Adrenal gland (tissue), 19 donors: ENCODE measurements at places on chromosomes 2 and 18. TPM values are rescaled to one million over a fixed set of nuclear protein-coding genes. Genes with fewer than 3 reads are reported as not detected.

Gene ERBB4
- 0.89 TPM for total RNA-seq

Gene GNAL
- total RNA-seq: 5.5 TPM

Gene ALPP
- total RNA-seq: not detected

Gene C18orf54
- 2.4 TPM for total RNA-seq

Gene LYPD6B
- total RNA-seq: 0.34 TPM

Gene SERPINB4
- total RNA-seq: not detected

Gene DPP10
- total RNA-seq: 15.9 TPM

Gene PROKR1
- not detected for total RNA-seq

- no peaks in the 10 kb centered on the region for H3K27me3 ChIP-seq
- H3K4me1 ChIP-seq: no peaks in the 10 kb centered on the region
- H3K36me3 ChIP-seq: no peaks in the 10 kb centered on the region
- no peak overlapping the region for H3K27ac ChIP-seq
- H3K4me3 ChIP-seq: no peak overlapping the region
Measured at GRCh38 chr2:42545023-42545721, 23.3 kb upstream of the MTA3 start.

- DNase-seq: no peak
- H3K4me1 ChIP-seq: no peaks in the 10 kb centered on the region
- no peaks in the 10 kb centered on the region for H3K27me3 ChIP-seq
- H3K4me3 ChIP-seq: no peak overlapping the region
Measured at GRCh38 chr18:63238693-63239075, 80.9 kb downstream of the BCL2 start.

DNA sequence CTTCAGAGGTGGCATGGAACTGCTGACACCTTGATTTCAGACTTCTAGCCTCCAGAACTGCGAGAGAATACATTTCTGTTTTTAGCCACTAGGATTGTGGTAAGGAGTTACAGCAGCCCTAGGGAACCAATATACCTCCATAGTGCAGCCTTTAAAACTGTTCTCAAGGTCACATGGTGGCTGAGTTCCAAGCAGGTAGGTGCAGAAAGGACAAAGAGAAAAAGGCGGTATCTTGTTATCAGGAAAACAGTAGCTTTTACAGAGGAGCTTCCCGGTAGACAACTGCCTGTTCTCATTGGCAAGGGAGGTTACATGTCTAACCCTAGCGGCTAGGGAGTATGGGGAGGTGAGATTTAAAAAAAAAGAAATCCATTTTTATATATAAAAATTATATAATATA is 96.2 kb upstream of the BCL2L11 start:
- no peak for DNase-seq
- no peaks in the 10 kb centered on the region for H3K27me3 ChIP-seq
- H3K4me3 ChIP-seq: no peak overlapping the region

- H3K27me3 ChIP-seq: no peaks in the 10 kb centered on the region
- no peaks in the 10 kb centered on the region for H3K36me3 ChIP-seq
- DNase-seq: no peak
- peaks cover 100% of the 10 kb centered on the region for H3K4me1 ChIP-seq
- H3K4me3 ChIP-seq: no peak overlapping the region
Measured at GRCh38 chr2:237698358-237698694, 70.9 kb downstream of the LRRFIP1 start.

GRCh38 chr2:219908538-219908937 is 281.1 kb downstream of the SLC4A3 start:
- no peaks in the 10 kb centered on the region for H3K27me3 ChIP-seq
- H3K4me3 ChIP-seq: no peak overlapping the region
- H3K4me1 ChIP-seq: no peaks in the 10 kb centered on the region
- H3K36me3 ChIP-seq: no peaks in the 10 kb centered on the region
- no peak overlapping the region for H3K27ac ChIP-seq

GRCh38 chr2:218877891-218878290 is 2.8 kb upstream of the WNT10A start:
- no peak for DNase-seq
- H3K4me3 ChIP-seq: no peak overlapping the region
- H3K27ac ChIP-seq: no peak overlapping the region

DNA sequence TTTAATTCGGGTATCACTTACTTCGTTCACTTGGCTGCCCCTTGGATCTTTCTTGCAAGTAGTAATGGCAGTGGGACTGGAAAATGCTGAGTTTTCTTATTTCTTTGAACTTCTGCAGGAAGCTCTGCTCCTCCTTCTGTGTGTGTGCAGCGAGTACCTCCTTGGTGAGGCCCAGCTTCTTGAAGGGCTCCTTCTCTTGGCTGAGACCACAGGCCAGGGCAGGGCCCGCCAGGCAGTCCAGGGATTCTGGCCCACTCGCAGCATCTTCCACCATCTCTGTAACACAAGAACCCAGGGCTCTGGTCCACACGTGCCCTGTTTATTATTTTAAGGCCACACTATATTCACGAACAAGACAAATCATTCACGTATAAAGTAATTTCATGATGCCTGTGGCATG is 15.8 kb upstream of the HES6 start:
- no peaks in the 10 kb centered on the region for H3K4me1 ChIP-seq
- no peaks in the 10 kb centered on the region for H3K27me3 ChIP-seq
- no peak overlapping the region for H3K4me3 ChIP-seq
- no peaks in the 10 kb centered on the region for H3K36me3 ChIP-seq
- no peak overlapping the region for H3K27ac ChIP-seq

DNA sequence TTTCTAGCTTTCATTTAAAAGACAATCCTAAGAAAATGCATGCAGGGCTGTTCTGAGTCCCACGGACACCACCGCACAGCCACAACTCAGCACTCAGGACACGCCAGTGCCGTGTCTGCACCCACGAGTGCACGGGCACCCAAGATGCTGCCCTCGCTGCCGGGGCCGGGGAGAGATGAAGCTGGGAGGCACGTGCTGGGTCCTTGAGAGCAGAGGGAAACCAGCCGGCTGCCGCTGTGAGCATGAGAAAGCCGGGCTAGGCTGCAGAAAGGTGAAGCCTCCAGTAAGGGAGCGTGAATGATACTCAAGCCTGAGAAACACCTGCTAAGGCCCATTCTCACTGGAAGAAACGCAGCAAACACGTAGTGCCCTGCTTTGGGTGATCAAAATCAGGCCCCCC is 4.8 kb downstream of the COPS9 start:
- H3K27ac ChIP-seq: no peak overlapping the region
- no peak for DNase-seq
- H3K36me3 ChIP-seq: no peaks in the 10 kb centered on the region
- peaks cover 11% of the 10 kb centered on the region for H3K4me1 ChIP-seq
- H3K27me3 ChIP-seq: no peaks in the 10 kb centered on the region
- no peak overlapping the region for H3K4me3 ChIP-seq

DNA sequence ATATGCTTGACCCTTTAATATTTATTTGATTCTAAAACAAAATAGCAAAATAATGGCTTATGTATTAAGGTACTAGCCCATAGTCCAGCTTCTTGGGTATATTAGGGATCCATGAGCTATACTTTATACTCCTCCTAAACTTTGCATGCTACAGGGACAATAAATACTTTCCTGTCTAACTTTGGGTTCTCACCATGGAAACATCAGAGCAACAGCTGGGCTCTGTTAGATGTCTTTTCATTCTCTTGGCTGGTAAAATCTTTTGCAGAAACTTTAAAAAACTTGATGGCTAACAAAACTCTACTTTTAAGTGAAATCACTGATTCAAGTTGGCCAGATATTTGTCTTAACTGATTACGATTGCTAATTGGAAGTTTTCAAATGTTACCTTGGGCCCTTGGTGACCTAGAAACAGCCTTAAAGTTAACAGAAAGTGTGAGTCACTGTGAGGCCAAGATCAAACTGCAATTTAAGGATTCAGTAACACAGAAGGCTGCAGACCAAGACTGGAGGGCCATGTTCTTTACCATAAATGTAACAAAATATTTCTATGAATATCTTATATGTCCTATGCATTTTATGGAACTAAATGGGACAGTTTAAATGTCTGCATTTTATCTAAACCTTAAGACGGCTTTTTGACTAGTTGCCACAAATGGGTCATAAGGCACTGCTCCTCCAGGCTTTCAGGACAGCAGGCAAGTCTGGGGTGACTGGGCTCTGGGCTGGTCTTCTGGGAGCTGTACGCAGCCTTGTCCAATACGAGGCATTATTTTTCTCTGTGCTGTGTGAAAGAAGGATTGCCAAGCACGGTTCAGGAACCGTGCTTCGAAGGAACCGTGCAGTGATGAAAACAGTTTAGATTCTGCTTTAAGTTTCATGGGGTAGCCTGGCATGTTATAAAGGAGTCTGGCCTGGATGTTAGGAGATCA is 188.5 kb downstream of the TPGS2 start:
- H3K4me1 ChIP-seq: peaks cover 14% of the 10 kb centered on the region
- no peaks in the 10 kb centered on the region for H3K36me3 ChIP-seq
- no peak overlapping the region for H3K4me3 ChIP-seq

GRCh38 chr18:3148930-3149535 is 70.7 kb downstream of the MYOM1 start:
- no peaks in the 10 kb centered on the region for H3K27me3 ChIP-seq
- no peak for DNase-seq
- H3K36me3 ChIP-seq: no peaks in the 10 kb centered on the region
- H3K27ac ChIP-seq: no peak overlapping the region

GRCh38 chr2:108605947-108606346 is 71.7 kb downstream of the LIMS1 start:
- DNase-seq: no peak
- H3K4me1 ChIP-seq: no peaks in the 10 kb centered on the region
- H3K27me3 ChIP-seq: no peaks in the 10 kb centered on the region
- H3K36me3 ChIP-seq: no peaks in the 10 kb centered on the region
- H3K4me3 ChIP-seq: no peak overlapping the region

GRCh38 chr2:218859988-218860831 is 605 bp downstream of the WNT6 start:
- no peak overlapping the region for H3K27ac ChIP-seq
- H3K27me3 ChIP-seq: peaks cover 49% of the 10 kb centered on the region
- no peak for DNase-seq
- H3K36me3 ChIP-seq: no peaks in the 10 kb centered on the region
- H3K4me3 ChIP-seq: no peak overlapping the region

GRCh38 chr2:240538031-240538780 is 19.6 kb downstream of the ANKMY1 start:
- no peak overlapping the region for H3K27ac ChIP-seq
- H3K4me3 ChIP-seq: no peak overlapping the region
- H3K36me3 ChIP-seq: no peaks in the 10 kb centered on the region
- no peak for DNase-seq
- H3K4me1 ChIP-seq: no peaks in the 10 kb centered on the region
- H3K27me3 ChIP-seq: no peaks in the 10 kb centered on the region

GRCh38 chr18:63586431-63586830 is 712 bp upstream of the SERPINB13 start:
- H3K36me3 ChIP-seq: no peaks in the 10 kb centered on the region
- H3K4me3 ChIP-seq: no peak overlapping the region
- H3K27me3 ChIP-seq: peaks cover 4% of the 10 kb centered on the region
- H3K27ac ChIP-seq: no peak overlapping the region

- H3K27ac ChIP-seq: no peak overlapping the region
- H3K4me1 ChIP-seq: no peaks in the 10 kb centered on the region
- no peak overlapping the region for H3K4me3 ChIP-seq
Measured at GRCh38 chr18:33034945-33035344, 262.1 kb upstream of the KLHL14 start.

- H3K27ac ChIP-seq: no peak overlapping the region
- no peaks in the 10 kb centered on the region for H3K4me1 ChIP-seq
- H3K36me3 ChIP-seq: no peaks in the 10 kb centered on the region
- DNase-seq: no peak
Measured at GRCh38 chr18:51614967-51615571, 417.6 kb upstream of the MEX3C start.

GRCh38 chr18:10128921-10129501 is 215.2 kb downstream of the VAPA start:
- no peaks in the 10 kb centered on the region for H3K36me3 ChIP-seq
- H3K27ac ChIP-seq: no peak overlapping the region
- DNase-seq: no peak
- no peaks in the 10 kb centered on the region for H3K27me3 ChIP-seq

- no peak for DNase-seq
- H3K4me1 ChIP-seq: no peaks in the 10 kb centered on the region
- H3K36me3 ChIP-seq: peaks cover 99% of the 10 kb centered on the region
- no peak overlapping the region for H3K27ac ChIP-seq
- H3K4me3 ChIP-seq: no peak overlapping the region
Measured at GRCh38 chr2:238182362-238182761, 21.1 kb downstream of the ILKAP start.

- no peak for DNase-seq
- H3K36me3 ChIP-seq: no peaks in the 10 kb centered on the region
- no peaks in the 10 kb centered on the region for H3K4me1 ChIP-seq
- no peak overlapping the region for H3K4me3 ChIP-seq
- H3K27me3 ChIP-seq: peaks cover 6% of the 10 kb centered on the region
Measured at GRCh38 chr2:47558116-47558767, 155.3 kb downstream of the MSH2 start.

- H3K4me3 ChIP-seq: no peak overlapping the region
- DNase-seq: peak; percentile 84
- no peaks in the 10 kb centered on the region for H3K27me3 ChIP-seq
- H3K4me1 ChIP-seq: peaks cover 10% of the 10 kb centered on the region
- no peak overlapping the region for H3K27ac ChIP-seq
Measured at GRCh38 chr2:67561457-67561965, 164.4 kb downstream of the ETAA1 start.

DNA sequence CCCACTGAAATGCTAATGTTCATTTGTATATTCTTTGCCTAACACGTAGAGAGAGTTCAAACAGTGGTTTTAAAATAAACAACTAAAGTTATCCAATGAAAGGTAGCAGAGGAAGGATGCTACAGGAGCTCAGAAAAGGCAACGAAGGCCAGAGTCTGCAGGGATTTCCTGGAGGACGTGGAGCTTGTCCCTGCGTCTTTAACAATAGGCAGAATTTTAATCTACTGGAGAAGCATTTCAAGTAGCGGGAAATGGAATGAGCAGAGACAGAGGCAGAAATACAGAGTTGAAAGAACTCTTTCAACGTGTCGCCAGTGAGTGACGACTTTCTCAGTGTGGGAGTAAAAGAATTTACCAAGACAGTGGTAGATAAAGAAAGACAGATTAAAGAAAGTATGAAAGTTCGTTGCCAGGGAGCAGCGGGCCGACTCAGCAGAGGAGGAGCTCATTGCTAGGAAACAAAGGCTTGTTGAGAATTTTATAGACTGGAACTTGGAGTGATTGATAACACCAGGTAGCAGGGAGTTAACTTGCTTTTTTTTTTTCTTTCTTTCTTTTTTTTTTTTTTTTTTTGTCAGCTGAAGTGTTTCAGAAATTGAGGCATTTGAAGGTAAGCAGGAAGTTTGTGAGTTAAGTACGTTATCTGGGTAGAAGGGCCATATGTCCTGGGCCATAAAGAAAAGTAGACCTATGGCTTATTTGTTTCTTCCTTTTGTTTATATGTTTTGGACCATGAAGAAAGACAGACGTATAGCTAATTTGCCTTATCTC is 625 bp upstream of the NBAS start:
- peaks cover 18% of the 10 kb centered on the region for H3K4me1 ChIP-seq
- peak overlapping the region; percentile 98 for H3K4me3 ChIP-seq
- peak overlapping the region; percentile 80 for H3K27ac ChIP-seq
- H3K36me3 ChIP-seq: no peaks in the 10 kb centered on the region
- peak; percentile 29 for DNase-seq
